ENCODE measurements at places on chromosomes 11 and 22.

DNA sequence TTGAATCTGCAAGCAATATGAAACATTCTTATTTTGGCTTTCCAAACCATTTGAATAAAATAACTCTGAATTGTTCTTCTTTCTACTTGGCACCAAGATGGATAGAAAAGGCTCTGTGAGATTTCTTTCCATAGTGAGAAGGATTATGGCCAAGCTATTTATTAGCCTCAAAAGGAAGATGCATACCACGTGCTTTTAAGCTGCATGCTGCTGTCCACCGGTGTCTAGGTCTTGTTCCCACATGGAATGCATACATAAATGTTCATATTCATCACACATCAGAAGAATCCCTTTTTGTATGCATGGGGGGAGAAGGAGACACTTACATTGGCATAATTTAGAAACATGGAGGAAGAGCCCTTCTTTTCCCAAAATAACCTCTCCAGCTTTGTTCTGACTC lies 273.4 kb downstream of the FAM76B start:
- no peak for DNase-seq

DNA sequence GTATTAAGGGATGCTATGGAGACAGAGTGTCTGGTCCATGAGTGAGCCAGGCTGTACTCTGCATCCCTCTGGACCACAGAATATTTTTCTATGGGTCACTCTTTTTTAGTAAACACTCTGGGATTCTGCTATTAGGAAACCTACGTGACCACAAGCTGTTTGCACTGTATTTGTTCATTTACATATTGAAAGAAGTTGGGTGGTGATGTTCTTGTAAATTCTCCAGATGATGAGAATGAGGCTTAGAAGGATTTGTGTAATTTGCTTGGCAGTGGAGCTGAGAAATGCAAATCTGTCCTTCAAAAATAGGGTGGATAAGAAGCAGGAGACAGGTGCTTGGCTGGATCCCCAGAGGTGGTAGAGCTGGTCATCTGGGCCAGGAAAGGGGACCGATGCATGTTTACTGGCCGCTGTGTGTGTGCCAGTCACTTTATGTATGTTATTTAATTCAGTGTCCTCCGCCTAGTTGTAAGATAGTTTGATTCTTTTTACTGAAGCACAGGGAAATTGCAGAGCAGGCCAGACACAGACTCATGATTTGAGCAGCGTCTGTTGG lies 63.7 kb upstream of the HEPHL1 start:
- no peak for DNase-seq

GRCh38 chr11:62933285-62933684 lies 12.1 kb upstream of the CHRM1 start:
- no peak for DNase-seq

GRCh38 chr11:62689421-62690183 lies at the start of gene LRRN4CL:
Gene LRRN4CL, minus strand, starts transcription at chr11:62689530. Its CDS starts 1,022 bp downstream, at chr11:62688508.
- no peak for DNase-seq

- DNase-seq, result no peak
These were observed 345.6 kb downstream of the DLG2 start for GRCh38 chr11:85281550-85281949.

GRCh38 chr11:117205211-117205818 lies 6.1 kb downstream of the TAGLN start:
- DNase-seq, result no peak

- no peak for DNase-seq
These were observed 24.9 kb upstream of the C11orf58 start for GRCh38 chr11:16713594-16713993.

GRCh38 chr22:39176714-39177455 lies 24.4 kb upstream of the CBX7 start:
- no peak for DNase-seq

GRCh38 chr11:128174465-128175291 lies 412.7 kb downstream of the ETS1 start:
- DNase-seq, result no peak

DNA sequence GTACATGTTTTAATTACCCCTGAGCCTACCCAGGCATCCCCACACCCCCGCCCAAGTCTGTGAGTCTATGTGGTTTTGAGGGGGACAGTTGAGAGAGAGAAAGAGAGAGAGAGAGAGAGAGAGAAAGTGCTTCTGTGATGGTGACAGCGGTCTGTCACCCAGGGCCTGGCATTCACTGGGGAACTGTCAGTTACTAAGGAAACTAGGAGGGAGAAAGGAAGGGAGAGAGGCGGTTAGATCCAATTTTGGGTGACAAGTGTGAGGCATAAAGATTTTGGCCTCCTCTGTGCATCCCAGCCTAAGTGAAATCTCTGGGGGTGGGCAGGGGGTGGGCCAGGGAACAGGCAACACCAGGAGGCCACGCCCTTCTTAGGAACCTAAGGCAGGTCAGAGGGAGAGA lies 498.3 kb downstream of the BUD13 start:
- no peak for DNase-seq

DNA sequence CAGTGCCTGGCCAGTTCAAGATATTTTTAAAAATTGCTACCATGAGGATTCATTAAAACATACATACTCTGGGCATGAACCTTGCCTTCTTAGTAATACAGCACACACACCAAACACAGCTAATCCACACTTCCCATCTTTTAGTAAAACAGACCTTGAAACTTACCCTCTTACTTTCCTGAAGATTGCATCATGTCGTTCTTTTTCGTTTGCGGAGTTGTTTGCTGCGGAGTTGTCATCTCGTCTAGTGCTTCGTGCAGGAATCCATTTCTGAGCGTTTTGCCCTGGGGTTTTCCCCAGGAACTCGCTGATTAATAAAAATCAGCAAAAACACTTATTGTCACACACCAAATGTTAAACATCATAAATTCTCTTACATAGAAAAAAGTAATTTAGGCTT lies 3.0 kb downstream of the EIF4G2 start:
- no peak for DNase-seq

DNA sequence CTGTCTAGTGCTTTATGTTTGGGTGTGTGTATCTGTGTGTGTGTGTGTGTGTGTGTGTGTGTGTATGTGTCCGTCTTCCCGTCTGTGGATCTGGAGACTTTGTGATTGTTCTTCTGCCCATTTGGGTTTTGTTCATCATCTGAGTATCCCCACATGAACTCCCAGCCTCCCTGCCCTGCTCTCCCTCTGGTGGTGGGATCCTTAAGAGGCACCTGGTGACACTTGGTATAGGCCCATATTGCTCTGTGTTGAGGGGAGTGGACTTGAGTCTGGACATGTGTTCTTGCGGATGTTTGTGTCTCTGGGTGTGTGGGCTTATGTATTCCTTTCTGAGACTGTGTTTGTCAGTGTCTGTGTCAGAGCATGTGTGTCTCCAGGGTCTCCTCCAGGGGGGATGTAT lies 15.3 kb downstream of the RCOR2 start:
- DNase-seq, result no peak

DNA sequence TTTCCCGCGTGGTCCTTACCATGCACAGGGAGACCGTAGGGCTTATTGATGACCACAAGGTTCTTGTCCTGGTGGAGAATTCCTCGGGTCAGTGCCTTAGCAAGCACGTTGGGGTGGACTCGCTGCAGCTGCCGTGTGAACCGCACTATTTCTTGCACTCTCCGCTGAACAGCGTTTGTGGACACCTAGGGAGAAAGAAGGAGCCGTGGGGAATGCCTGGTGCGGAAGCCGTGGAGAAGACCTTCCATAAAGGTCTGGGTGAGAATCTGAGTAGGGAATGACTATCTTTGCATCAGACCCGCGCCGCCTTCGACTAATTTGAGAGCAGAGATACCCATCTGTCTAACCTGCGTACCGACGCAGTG lies 597 bp downstream of the RPUSD4 start:
- no peak for DNase-seq

DNA sequence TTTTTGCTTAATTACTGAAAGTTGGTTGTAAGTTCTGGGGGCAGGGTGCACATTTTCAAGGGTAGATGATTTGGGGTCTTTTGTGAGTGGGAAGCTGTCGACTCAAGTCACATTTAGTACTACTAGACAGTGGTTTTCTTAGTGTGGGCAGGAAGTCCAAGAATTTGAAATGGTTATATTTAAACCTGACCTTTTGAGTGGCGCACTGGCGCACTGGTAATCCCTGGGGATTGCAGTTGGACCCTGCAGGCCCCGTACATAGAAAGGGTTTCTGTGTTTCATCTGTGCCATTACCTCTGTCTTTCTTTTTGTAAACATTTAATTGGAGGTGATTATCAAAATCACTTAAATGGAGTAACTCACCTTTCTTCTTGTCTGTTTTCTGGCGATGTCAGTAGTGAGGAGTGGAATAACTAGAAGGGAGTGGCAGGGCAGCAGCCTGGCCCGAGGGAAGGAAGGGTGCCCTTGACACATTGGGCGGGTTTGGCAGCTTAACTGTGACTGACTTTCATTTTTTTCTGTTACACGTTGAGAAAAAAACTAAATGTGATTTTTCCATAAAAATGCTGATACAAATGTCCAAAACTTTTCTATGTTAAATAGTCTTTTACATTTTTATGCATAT lies 101.8 kb upstream of the GAL start:
- no peak for DNase-seq

DNA sequence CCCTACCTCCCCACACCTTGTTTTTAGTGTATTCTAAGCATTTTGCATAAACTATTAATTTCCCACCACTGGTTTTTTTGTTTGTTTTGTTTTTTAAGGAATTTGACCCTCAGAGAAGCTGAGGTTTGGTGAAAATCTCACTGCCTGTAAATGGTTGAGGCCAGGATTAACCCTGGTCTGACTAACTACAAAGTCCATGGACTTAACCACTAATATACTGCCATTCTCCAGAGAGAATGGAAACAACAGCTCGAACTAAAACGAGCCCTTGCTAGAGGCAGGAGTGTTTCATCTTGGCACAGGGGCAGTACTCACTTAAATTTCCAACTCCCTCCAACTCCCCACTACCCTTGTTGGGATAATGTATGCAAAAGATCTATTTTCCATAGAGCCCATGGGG lies 3.0 kb downstream of the CTNND1 start:
- DNase-seq, result no peak

DNA sequence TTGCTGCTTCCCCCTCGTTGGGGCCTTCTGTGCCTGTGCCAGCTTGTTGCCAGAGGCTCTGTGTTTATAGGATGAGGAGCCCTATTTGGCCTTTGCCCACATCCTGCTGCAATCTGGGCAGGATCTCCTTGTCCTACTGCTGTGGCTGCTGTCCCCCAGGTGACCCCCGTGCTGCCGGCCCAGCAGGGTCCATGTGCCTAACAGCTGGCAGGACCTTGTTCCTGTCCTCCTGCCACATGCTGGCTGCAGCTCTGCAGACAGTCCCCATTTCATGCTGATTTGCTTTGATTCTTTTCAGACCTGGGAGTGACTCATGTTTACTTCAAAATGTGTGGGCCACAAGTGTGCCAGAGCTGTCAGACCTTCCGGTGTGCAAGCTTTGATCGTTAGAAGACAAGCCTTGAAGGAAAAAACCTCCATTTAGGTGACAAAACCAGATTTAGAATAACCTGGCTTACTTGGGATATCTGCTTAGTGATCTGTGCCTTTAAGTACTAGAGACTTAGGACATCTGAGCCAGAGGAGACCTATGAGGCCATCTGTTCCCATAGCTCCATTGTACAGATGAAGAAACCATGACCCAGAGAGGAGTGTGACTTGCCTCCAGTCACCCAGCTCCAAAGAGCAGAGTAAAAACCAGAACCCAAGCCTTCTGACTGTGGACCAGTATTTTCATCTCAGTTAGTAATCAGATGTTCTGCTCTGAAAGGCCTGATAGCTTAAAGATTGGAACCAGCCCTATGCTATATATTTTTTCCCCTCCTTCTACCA lies 11.1 kb downstream of the NAV2 start:
- DNase-seq, result no peak

DNA sequence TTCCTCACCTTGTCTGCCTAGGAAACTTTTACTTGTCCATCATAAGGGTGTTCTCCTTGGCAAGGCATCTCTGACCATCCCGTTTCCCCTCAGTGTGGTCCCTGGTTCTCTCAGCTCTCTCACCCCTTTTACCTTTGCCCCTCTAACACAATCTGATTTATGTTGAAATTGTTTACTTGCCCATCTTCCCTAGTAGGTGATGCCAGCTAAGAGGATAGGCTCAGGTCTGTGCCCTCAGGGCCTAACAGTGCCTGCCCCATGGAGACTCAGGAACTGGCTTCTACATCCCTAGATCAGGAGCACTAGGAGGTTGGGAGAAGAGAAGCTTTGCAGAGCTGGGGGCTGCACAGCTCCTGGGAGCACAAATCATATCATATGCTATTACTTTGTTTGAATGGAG lies 21.1 kb upstream of the ALG8 start:
- DNase-seq, result no peak
